ENCODE measurements at places on chromosomes 3 and 15. TPM values are rescaled to one million over a fixed set of nuclear protein-coding genes. Genes with fewer than 3 reads are reported as not detected.

The ISLR2 gene
- total RNA-seq = 1.2 TPM

The TNIK gene
- total RNA-seq = 11.3 TPM

The THSD4 gene
- 53.8 TPM for total RNA-seq

The PLSCR5 gene
- total RNA-seq = not detected

- no peak for DNase-seq
- H3K27me3 ChIP-seq = no peaks in the 10 kb centered on the region
- no peak overlapping the region for H3K4me3 ChIP-seq
These were observed 43.2 kb upstream of the POLG start for GRCh38 chr15:89377842-89378295.

GRCh38 chr15:61047783-61048182, 181.3 kb downstream of the RORA start:
- H3K27me3 ChIP-seq = no peaks in the 10 kb centered on the region
- no peaks in the 10 kb centered on the region for H3K36me3 ChIP-seq
- H3K4me1 ChIP-seq = no peaks in the 10 kb centered on the region
- H3K4me3 ChIP-seq = no peak overlapping the region
- DNase-seq = no peak

DNA sequence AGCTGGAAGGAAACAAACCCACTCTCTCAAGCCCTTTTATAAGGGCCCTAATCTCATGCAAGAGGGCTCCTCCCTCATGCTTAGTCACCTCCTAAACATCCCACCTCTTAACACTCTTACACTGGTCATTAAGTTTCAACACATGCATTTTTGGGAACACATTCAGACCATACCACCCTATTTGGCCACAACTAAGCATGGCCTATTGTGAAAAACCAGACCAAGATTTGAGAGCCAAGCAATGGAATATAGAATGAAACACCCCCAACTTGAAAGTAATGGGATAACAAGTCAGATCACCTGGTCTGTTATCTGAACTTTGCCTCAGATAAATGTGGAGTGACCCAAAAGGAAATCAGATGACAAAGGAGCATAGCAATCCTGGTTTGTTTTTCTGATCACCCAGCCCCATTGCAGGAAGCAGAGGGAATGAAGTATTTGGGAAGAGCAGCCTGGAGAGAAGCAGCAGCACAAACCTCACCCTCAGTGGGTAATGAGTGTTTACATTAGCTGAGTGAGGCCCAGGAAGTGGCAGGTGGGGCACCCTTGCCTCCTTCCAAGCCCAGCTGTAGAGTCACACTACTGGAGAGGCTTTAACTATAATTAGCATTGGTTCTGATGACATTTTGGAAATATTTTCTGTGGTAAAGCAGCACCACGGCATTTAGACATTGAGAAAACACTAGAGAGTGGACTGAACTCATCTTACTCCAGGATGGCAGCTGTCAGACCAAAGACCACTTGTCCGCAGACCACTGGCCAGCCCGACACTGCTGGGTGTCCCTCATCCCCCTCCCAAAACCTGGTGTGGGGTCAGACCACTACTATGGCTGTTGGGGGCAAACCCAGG, 48.8 kb upstream of the PRTG start:
- H3K4me1 ChIP-seq = no peaks in the 10 kb centered on the region
- no peak overlapping the region for H3K27ac ChIP-seq
- H3K4me3 ChIP-seq = no peak overlapping the region
- DNase-seq = no peak
